ENCODE measurements at places on chromosomes 2 and 18.

DNA sequence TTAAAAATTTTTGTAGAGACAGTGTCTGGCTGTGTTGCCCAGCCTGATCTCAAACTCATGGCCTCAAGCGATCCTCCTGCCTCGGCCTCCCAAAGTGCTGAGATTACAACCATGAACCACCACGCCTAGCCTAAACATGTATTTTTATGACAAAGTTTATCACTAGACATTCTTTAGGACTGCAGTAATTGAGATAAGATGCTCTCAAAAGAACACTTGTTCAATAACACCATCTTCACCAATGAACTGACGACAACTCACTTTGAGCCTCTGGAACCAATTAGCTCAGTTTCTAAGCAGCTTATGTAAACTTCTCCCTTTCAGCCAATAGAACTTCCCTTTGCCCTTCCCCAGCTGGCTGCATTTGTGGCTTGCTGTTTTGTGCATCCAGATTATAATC is 15.3 kb upstream of the PPP4R1 start:
- no peak for DNase-seq

DNA sequence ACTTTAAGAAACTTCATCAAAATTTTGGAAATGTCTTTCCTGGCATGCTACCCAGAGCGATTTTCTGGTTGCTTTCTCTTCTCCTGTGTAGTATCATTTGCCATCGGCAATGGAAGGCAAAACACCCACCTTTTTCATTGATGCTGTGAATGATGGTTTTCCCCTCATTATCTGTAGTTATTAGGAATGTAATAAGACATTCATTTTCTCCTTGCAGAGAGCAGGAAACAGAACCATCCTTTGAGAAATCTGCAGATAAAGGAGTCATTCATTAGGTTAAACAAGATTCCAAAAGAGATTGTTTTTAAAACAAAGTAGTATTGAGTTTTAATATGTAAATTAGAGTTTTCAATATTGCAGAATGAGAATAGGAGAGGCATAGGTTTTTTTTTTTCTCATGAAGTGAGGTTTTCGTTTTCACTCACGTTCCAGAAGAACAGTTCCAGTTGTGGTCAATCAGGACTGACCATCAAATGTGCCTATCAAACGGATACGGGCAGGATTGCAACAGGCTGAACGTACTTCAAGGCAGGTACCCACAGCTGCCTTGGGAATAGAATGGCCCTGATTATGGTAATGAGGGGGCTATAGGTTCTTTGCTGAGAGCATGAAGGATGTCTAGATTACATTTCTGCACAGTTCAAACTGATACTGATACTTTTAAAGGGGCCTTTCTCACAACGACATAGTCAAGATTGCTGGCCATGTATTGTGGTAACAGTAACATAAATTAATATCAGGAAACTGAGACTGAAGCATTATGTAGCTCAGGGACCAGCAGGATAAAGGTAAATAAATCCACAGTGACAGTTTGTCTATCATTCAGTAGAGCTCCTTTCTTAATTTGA is 49.8 kb upstream of the PLA2R1 start:
- no peak for DNase-seq

DNA sequence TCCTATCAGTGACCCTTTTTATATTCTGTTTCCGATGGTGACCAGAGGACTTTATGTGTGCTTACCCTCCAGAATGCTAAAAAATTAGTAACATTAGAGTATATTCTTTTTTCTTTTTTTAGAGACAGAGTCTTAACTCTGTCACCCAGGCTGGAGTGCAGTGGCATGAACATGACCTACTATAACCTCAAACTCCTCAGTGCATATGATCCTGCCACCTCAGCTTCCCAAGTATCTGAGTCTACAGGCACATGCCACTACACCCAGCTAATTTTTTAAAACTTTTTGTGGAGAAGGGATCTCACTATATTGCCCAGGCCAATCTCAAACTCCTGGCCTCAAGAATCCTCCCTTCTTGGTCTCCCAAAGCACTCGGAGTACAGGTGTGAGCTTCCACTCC is 74.6 kb downstream of the MALT1 start:
- DNase-seq = no peak

- no peak for DNase-seq
These were observed 83.1 kb downstream of the CDC42EP3 start for GRCh38 chr2:37588316-37588777.

DNA sequence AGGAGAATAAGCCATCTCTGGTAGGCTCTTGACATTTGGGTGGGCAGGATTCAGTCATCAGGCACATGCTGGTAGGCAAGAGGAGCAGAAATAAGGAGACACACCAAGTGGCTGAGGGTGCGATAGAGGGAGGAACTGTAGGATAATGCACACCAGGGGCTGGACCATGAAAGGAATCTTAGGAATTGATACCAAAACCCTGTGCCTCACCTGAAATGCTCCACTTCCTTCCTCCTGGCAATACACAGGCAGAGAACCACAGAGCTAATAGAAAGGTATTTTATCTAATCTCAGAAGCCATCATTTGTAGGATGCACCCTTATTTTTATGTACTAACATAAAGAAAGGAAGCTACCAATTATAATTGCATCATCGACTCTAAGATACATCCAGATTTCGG is 4.4 kb upstream of the CYP1B1 start:
- DNase-seq = no peak

DNA sequence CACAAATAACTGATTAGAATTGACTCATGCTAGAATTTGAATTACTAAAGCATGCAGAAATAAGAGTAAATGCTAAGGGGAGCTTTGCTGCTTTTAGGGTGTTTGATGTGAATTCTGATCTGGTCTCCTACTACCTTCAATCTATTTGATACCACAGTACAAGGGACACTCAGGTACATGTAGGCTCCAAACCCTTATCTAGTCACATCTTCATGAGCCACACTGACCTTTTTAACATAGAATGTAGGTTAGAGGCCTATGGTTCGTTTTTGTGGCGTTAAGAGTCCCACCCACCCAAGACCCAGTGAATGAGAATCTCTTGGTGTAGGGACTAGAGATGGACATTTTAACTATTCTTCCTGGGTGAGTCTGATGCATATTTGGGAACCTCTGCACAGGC is 65.7 kb downstream of the PLCL1 start:
- no peak for DNase-seq

- no peak for DNase-seq
These were observed 46.3 kb upstream of the STAM2 start for GRCh38 chr2:152221839-152222238.

- no peak for DNase-seq
These were observed 67.5 kb downstream of the COPS8 start for GRCh38 chr2:237153181-237153580.

GRCh38 chr2:165985120-165985519 is 31.5 kb upstream of the TTC21B start:
- DNase-seq = no peak

GRCh38 chr18:23563377-23564043 is 22.8 kb downstream of the NPC1 start:
- no peak for DNase-seq

DNA sequence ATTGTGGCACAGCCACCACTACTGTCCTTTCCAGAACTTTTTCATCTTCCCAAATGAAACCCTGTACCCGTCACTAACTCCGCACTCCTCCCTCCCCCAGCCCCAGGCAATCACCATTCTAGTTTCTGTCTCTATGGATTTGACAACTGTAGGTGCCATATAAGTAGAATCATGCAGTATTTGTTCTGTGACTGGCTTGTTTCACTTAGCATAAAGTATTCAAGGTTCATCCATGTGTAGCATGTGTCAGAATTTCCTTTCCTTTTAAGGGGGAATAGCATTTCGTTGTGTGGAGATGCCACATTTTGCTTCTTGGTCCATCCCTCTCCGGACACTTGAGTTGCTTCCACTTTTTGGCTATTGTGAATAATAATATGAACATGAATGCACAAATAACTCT is 842 bp upstream of the CKAP2L start:
- DNase-seq = no peak

Measured in NCI-H1105 treated with DMSO at 0.1 percent for 48 hours (cell line).